Activated CD8-positive, alpha-beta memory T cell treated with anti-CD3 and anti-CD28 coated beads for 4 hours (primary cell): ENCODE measurements at places on chromosomes 2 and 18.
A peak's percentile ranks its signal among the peaks of the same experiment; 100 is the strongest.

- DNase-seq, result no peak
These were observed at the start of gene CACNB4 for GRCh38 chr2:152098496-152099366. CACNB4 (minus strand) TSS chr2:152099044.

DNA sequence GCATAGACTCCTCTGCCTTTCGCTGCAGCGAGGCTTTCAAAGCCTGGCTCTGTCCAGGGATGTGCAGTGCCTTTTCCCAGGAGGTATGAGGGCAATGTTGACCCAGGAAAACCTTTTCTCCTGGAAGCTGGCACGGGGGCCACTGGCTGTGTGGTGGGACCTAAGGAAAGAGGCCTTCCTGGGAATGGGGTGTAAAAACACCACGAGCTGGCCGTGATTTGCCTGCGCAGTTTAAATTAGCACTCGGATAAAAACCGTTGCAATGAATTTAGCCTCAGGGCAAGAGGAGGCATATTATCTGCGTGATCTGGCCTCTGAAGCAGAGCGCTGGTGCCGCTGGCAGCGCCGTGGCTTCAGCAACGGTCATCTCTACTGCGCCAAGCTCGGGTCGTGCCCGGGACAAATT lies 3.0 kb downstream of the OSR1 start:
- DNase-seq, result no peak

DNA sequence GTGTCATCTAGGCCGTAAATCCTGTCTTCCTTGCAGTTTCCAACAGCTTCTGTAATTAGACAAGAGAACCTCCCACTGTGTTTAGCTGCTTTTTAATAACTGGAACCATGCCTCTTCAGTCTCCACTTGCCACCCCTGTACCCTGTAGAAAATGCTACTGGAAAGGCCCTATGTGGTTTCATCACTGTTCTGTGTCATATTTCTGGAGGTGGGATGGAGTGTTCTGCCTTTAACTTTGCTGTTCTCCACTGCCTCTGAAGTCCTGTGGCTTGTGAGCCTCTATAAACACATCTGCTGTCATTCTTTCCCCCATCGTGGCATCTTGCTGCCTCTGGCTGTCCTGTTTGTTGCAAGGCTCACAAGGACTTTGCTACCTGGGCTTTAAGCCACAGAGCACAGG lies 17.9 kb downstream of the MGAT5 start:
- no peak for DNase-seq

GRCh38 chr18:76977108-76977621 lies 154.8 kb downstream of the ZNF236 start:
- no peak for DNase-seq

DNA sequence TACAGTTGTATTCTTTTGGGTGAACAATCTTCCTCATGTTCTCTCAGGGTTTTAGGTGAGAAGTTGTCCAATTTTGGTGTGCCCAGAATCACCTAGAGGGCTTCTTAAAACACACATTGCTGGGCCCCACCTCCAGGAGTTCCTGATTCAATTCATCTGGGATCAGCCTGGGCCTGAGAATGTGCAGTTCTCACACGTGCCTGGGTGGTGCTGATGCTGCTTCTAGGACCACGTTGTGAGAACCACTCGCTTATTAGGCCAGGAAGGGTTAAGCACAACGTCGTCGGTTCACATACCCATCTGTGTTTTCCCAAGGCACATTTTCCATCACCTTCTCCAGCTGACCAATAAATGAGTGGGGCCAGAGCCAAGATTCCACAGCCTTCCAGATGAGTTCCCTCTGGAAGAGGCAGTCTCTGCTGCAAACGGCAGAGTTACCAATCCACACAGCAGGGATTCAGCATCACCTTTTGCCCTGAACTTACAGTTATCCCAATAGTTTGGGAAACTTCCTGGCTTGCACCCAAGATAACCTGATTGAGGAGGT lies 277.7 kb upstream of the HNRNPA3 start:
- DNase-seq, result no peak

GRCh38 chr2:27640722-27641245 lies 11.9 kb downstream of the GPN1 start:
- no peak for DNase-seq

GRCh38 chr2:37267685-37268084 lies 36.2 kb downstream of the NDUFAF7 start:
- no peak for DNase-seq

DNA sequence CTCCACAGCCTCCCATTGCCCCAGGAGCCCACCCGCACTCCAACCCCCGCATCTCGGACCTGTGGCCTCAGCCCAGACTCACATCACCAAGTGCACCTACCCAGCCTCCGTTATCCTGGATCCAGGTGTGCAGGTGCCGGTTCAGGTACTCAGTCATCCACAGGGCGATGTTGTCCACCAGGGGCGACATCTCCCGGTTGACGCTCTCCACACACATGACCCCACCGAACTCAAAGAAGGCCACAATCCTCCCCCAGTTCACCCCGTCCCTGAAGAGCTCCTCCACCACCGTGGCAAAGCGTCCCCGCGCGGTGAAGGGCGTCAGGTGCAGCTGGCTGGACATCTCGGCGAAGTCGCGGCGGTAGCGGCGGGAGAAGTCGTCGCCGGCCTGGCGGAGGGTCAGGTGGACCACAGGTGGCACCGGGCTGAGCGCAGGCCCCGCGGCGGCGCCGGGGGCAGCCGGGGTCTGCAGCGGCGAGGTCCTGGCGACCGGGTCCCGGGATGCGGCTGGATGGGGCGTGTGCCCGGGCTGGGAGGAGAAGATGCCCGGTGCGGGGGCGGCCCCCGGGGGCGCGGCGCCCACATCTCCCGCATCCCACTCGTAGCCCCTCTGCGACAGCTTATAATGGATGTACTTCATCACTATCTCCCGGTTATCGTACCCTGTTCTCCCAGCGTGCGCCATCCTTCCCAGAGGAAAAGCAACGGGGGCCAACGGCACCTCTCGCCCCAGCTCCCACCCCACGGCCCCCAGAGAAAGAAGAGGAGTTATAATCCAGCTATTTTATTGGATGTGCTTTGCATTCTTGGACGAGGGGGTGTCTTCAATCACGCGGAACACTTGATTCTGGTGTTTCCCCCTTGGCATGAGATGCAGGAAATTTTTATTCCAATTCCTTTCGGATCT lies 1.3 kb downstream of the BCL2 start:
- DNase-seq, result peak; percentile 69

DNA sequence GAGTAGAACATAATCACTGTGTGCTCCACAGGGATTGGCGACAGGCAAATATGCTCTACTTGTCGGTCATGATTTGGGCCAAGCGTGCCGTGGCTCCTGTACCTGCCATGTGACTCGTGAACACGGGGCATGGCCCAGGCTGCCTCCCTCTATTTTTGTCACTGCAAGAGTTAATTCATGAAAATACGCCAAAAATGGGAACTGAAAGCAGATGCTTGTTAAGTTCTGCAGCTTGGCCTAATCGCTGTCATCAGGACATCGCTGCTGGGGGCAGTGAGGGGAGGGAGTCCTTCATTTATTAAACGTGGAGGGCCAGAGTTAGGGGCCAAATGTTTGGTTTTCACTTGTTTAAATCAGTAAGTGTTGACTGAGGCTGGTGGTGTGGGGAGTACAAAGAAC lies 177.8 kb downstream of the BCL2 start:
- no peak for DNase-seq

DNA sequence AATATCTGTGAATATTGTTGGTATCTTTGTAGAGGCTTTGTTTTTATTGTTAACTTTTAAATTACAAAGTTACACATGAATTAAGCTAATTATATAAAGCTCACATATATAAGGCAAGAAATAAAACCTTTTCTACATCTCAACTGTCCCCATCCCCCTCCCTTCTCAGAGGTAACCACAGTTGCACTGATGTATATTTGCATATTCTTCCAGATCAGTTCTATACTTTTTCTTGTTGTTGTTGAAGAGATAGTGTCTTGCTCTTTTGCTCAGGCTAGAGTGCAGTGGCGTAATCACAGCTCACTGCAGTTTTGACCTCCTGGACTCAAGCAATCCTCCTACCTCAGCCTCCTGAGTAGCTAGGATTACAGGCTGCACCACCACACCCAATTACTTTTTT lies 36.0 kb upstream of the CDC42EP3 start:
- no peak for DNase-seq

DNA sequence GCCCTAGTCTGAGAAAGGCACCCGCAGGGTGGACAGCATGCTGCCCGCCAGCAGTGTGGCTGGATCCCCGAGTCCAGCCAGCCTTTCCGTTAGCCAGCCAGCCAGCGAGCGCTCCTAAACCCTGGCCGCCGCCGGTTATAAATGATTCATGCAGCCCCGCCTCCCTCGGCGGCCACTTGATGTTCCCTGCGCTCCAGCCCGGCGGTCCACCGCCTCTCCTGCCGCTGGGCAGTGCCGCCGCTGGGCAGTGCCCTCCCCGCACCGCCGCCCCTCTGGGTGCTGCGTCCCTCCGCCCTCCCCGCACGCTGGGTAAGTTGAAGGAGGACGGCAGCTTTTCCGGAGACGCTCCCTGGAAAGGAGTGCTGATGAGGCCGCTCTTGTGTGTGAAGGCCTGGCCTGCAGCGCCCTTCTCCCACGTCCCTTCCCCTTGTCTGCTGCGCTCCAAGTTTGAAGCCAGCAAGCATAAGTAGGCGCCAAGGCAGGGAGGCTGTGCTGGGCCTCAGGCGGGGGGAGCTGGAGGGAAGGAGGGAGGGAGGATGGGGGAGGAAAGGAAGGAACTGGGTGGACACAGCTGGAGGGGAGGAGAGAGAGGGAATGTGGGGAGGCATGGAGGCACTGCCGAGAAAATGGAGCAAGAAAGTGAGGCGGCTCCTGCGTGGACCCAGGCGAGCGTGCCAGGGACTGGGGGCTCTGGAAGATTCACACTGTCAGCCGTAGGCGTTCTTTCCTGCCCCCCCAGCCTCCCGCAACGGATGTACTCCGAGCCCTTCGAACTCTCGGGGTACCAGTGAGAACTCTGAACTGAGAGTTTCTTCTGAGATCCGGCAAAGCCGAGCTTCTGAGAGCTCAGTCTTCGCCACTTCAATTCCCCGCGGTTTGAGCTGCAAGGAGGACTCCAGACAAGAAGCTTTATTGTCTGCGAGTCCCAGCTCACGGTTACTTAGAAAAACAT lies 131.9 kb downstream of the GLI2 start:
- no peak for DNase-seq

DNA sequence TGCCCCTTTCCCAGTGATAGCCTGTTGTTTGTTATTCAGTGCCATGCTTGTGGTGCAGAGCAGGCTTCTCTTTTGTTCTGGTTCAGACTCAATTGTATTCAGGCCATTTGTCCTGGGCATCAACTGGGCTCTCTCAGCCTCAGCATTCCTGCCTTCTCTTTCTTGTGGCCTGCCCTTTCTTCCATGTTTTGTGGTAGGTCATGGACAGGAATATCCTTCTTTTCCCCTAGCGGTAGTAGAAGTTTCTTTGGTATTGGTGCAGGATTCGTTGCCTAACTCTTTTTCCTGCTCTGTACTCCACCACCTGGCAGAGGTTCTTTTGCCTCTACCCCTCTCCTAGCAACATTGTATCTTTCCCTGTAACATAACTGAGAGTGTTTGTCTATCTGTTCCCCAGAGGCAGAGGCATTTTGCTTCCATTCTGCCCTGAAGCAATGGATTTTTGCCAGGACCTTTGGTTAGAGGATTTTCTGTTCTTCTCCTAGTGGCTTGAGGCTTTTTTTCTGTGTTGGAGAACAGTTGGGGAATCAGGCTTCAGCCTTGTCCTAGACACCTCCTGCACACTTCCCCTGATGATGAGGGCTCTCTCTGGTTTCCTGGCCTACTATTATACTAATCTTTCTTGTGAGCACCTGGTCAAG lies 68.5 kb downstream of the NCOA1 start:
- DNase-seq, result no peak

GRCh38 chr18:53701697-53702096 lies 522.8 kb downstream of the MBD2 start:
- no peak for DNase-seq

DNA sequence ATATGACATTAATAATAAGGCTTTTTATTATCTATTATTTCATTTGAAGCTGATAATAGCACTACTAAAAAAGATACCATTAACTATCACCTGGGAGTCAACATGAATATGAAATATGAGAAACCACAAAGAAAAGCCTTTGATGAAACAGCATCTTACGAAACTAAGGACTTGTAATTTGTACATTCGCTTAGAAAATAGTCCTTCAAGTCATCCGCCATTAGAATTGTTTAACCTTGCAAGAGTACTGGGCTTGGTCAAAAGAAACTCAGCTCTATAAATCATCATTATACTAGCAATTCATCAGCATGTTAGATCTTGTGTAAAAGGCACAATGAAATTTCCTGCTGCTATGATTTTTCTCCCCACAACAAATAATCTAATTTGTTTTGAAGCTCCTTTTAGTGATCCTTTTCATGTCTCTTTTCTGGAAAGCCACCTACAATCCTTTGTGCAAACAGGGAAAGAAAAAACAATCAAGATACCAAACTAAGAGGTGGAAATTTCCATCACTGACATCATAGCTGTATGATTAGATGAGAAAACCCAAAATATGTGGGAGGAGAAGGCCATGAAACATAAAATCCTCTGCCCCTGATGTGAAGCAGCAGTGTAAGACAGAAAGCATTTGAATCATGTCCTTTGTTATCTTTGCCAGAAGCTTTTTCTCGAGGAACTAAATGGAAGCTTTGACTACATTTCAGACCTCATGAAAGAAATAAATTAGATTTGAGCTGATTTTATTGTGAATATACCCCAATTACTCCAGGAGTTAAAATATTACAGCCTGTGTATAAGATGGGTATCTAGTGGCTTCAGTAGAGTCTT lies 31.2 kb downstream of the SCN9A start:
- no peak for DNase-seq

GRCh38 chr2:96861074-96861473 lies 3.3 kb upstream of the ANKRD39 start:
- DNase-seq, result no peak

GRCh38 chr2:201839727-201840126 lies 33.4 kb downstream of the CDK15 start:
- no peak for DNase-seq

GRCh38 chr2:158716921-158717320 lies 78.2 kb upstream of the DAPL1 start:
- no peak for DNase-seq

GRCh38 chr18:34789768-34790344 lies 79.8 kb downstream of the DTNA start:
- DNase-seq, result no peak

- DNase-seq, result no peak
These were observed 62.8 kb downstream of the ARL6IP6 start for GRCh38 chr2:152781175-152781574.

DNA sequence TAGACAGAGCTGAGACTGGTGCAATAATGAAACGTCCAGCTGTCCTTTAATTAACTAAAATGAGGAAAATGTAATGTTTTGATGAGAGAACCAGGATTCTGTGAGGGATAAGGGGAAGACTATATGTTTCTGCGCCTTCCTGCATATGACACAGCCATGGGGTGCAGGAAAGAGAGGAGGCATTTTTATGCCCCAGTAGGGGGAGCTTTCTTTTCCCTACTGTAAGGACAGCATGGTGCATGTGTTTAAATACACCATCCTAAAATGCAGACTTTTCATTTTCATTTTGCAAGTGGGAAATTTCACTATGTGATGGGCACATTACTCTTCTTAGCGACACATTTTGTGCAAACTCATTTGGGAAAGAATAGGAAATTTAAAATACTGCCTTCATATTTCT lies 446.1 kb downstream of the ARHGAP15 start:
- no peak for DNase-seq

- no peak for DNase-seq
These were observed 724.7 kb downstream of the METTL4 start for GRCh38 chr18:1846640-1847039.
